Fibroblast of mammary gland (primary cell): ENCODE measurements at places on chromosomes 2 and 18.
A peak's percentile ranks its signal among the peaks of the same experiment; 100 is the strongest.

DNA sequence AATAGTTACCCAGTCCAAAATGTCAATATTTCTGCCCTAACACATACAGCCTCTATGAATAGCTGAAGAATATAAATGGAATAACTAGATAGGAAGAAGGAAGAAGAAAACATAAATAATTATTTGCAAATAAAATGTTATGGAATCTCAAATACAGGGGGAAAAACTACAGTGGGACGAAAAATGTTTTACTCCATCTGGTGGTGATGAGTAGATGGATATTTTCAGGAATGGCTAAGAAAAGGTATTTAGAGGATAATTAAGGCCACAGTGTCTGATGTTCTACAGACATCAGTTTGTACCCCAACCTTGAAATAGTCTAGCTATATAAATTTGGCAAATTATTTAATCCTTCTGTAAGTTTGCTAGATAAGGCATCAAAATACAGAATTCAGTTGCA, 178.1 kb upstream of the FSHR start:
- peak; percentile 4 for DNase-seq

DNA sequence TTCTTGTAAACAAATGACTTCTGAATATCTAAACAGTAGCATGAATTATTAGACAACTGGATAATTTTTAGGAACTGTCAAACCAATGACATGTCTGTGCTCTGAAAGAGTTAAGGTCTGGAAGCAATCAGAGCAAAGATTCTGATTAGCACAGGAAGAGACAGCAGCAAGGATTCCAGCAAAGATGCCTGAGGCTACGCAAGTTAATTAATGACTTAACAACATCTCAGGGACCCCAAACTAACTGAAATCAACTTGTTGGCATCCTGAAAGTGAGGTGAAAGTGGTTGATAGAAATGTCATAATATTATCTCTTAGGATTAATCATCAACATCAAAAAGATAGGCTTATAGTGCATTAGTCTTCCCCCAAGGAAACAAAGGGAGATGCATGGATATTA, 123.3 kb upstream of the TMEM200C start:
- no peak for DNase-seq

DNA sequence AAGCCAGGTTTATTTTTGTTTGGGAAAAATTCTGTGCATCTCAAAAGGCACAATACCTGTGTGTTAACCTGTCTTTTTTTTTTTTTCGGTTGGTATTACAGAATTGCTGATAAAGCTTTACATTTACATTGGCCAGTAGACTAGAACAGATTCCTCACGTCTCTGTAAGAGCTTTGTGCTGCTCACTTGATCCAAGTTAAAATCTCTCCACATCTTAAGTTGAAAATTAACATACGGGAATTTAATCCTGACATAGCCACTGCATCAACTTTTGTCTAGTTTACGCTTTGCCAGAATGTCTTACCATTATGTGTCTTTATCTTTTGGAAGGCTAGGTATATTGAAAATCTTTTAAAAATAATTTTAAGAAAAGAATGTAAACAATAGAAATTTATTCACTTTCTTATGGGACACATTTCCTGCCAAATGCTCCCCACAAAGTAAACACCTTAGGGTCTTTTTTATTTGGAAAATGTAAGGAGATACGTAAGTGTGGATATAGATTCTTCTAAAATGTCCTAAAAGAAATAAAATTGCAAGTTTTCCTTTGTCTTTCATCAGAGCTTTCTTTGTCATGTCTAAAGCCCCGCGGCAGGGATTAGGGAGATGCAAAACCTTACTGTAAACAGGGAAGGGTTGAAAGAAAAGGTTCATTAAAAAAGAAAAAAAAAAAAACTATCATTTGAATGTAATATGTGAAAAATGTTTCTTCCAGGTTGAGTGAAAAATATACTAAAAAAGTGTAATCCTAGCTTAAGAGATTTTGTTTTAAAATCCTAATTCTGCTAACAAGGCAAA, 912.8 kb downstream of the NRXN1 start:
- no peak for DNase-seq

- DNase-seq: no peak
Observed at GRCh38 chr2:128420776-128421175, 102.1 kb upstream of the HS6ST1 start.

DNA sequence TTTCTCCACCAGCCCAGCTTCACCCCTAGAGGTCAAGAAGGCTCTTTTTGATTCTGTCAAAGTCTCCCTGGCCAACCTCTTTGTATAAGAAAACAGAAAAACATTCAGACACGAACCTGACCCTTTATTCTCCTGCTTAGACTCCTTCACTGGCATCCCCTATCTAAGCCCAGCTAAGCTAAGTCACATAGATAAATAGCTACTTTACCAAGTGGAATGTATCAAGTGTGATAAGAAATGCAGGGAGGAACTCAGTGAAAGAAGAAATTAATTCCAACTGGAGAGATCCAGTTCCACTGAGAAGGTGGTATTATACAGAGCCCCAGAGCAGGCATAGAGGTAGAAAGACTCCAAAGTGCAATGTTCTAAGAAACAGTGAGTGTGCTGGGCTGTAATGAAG, 489.5 kb downstream of the TNS1 start:
- no peak for DNase-seq

GRCh38 chr2:158403237-158403636, 53.3 kb downstream of the CCDC148 start:
- DNase-seq: no peak

DNA sequence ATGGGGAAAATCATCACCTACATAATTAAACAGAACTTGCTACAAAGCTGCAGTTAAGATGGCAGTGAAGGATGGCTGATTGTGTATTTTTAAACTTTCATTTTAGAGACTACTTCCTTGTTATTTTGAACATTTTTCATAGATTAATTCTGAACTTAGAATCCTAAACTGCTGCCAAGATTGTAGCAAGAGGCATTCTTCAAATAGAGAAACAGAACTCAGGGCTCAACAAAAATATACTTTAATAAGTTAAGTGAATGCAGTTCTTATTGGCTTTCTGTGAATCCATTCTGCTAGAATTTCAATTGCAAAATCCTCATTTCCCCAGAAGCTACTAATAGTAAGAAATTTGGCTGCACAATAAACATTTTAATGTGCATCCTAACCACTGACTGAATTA, 160.3 kb downstream of the L3MBTL4 start:
- no peak for DNase-seq

- DNase-seq: peak; percentile 53
Observed at GRCh38 chr2:10097352-10098148, 17.3 kb upstream of the CYS1 start.

GRCh38 chr2:10141736-10142639, 19.4 kb downstream of the RRM2 start:
- no peak for DNase-seq

GRCh38 chr18:13264091-13265007, 45.8 kb downstream of the LDLRAD4 start:
- DNase-seq: no peak

DNA sequence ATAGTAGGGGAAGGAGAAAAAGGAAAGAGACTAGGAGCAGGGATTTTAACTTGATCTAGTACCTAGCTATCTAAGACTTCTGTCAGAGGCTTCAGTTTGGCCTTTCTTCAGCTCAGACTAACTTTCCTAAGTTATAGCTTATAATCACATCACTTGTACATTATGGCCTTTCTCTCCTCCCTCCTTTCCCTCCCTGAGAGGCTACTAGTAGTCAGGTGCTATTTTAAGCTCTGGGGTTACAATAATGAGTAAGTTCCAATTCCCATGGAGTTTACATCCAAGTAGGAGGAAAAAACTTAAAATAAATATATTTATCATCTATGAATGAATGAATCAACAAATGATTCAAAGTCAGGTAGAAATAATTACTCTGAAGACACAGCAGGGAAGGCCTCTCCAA, 90.8 kb upstream of the CDKL4 start:
- DNase-seq: no peak

DNA sequence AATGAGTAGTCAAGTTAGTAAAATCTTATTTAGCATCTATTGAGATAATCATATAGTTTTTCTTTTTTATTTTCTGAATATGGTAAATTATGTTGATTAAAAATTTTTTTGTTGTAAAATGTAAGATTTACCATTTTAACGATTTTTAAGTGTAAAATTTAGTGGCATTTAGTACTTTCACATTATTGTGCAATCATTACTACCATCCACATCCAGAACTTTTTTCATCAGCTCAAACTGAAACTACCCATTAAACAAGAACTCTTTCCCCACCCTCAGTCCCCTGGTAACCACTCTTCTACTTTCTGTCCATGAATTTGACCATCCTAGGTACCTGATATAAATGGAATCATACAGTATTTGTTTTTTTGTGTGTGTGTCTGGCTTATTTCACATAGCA, 11.1 kb downstream of the RAB3GAP1 start:
- peak; percentile 7 for DNase-seq

DNA sequence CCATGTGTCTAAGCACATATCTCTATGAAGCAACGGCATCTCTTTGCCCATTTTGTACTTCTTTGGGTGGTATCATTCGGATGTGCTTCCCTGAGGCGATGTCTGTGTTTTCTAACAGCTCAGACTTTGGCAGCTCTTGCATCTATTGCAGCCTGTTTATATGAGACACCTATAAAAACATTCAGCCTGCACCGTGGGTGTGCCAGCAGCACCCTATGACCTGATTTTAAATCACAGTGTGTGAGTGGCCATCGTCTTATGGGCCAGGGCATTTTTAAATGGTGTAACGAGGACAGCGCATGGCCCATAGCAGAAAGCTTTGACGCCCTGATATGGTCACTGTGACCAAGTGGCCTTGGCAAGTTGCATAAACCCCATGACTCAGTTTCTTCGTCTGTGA, 12.9 kb downstream of the NPAS2 start:
- DNase-seq: peak; percentile 49

DNA sequence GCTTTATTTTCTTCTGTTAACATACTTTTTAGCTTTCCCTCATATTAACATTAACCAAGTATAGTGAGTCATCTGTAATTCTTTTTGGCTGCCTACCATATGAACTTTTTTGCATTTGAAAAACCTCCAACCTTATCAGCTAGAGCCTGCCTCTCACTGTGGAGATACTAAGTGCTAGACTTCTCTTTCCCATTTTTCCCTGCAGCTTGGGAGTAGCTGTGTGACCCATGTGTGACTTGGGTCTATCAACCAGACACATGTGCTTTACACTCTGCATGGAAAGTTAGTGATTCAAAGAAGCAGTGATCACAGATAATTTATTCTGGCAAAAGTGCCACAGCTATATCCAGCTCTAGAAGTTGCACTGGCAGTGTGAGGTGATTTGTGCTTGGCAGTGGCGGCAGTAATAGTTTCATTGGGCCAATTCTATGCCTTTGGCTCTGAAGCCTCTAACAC, 36.3 kb downstream of the PREPL start:
- peak; percentile 59 for DNase-seq

DNA sequence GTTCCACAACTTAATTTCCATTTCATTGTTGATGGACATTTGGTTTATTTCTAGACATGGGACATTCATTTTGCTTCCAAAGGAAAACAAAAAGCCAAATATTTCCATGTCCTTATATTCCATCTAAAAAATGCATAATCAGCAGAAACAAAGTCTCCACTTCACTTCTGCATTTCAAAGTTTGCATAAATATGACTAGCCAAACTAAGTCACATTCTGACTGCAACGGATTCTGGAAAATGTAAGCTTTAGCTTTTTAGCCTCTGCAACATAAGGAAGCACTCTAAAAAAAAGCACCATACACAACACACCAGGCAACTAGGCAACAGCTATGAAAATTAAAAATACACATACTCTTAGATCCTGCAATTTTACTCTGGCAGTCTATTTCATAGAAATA, 135.3 kb downstream of the ETAA1 start:
- no peak for DNase-seq

GRCh38 chr2:46825939-46826568, 89.6 kb downstream of the MCFD2 start:
- peak; percentile 91 for DNase-seq

- DNase-seq: no peak
Observed at GRCh38 chr2:177053716-177054115, 158.9 kb upstream of the HNRNPA3 start.

- peak; percentile 91 for DNase-seq
Observed at GRCh38 chr2:197360744-197361156, 50.2 kb upstream of the ANKRD44 start.

DNA sequence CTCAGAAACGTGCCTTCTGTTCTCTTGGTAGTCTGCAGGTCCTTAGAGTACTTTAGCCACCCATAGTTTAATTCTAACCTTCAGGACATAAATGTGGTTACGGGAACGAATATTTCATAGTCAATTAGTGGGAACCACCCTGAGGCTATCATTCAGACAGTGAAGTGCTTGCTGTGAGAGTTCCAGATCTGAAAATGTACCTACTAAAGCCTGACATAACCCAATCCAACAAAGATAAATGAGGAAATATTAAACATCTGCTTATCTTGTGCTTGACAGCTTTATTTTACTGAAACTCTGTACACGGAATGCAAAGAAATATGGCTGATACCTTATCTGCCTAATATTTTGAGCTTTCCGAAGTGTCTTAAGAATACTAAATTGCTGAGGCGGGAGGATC, 43.0 kb downstream of the RAB27B start:
- no peak for DNase-seq

- DNase-seq: peak; percentile 79
Observed at GRCh38 chr2:160054984-160055725, 7.3 kb downstream of the PLA2R1 start.

DNA sequence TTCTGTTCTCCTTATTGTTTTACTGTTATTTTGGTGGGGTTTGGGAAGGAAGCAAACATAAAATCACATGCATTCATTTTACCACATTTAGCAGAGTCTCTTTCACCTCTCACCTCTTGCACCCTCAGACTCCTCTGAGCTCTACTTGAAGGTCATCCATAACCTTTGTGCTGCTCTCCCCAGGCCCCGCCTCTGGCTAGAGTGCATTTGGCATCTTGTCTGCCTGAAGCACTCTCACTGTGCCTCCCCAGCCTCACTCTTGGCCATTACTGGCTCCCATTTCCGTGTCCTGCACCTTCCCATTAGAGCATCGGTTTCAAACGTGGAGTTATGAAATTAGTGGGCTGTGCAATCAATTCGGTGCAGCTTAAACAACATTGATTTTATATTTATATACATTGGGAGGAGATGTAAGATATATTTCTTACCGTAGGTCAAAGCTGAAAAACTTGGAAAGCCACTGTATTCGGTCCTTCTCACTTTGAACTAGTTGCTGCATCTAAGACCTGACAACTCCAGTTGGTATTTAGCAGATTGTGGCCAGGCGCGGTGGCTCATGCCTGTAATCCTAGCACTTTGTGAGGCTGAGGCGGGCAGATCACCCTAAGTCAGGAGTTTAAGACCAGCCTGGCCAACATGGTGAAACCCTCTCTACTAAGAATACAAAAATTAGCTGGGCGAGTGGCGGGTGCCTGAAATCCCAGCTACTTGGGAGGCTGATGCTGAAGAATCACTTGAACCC, 6.9 kb upstream of the ZFAND2B start:
- DNase-seq: no peak

- DNase-seq: peak; percentile 73
Observed at GRCh38 chr18:12606592-12607315, 51.2 kb downstream of the SPIRE1 start.

DNA sequence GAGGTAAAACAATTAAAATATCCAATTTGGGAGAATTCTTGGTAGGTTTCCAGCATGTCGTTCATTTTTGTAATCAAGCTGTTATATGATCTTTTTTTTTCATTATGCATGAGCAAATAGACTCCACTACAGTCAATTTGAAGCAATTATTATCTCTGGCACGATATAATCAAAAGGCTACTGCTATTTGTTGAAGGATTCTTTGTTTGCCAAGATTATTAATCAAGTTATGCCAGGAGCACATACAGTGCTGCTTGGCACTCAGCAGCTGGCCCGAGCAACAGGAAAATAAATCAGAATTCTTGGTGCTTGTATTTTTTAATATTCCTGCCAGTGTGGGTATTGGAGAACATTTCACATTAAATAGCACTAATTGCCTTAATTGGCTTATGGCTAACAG, 279.5 kb downstream of the RND3 start:
- no peak for DNase-seq

GRCh38 chr18:48959921-48960920, 9.5 kb upstream of the SMAD7 start:
- peak; percentile 62 for DNase-seq
